ENCODE measurements at places on chromosomes 13 and 19.

- DNase-seq, result no peak
Measured at GRCh38 chr13:114077933-114078325, 54.5 kb downstream of the RASA3 start.

- DNase-seq, result no peak
Measured at GRCh38 chr13:36787181-36787580, 31.8 kb upstream of the RFXAP start.

DNA sequence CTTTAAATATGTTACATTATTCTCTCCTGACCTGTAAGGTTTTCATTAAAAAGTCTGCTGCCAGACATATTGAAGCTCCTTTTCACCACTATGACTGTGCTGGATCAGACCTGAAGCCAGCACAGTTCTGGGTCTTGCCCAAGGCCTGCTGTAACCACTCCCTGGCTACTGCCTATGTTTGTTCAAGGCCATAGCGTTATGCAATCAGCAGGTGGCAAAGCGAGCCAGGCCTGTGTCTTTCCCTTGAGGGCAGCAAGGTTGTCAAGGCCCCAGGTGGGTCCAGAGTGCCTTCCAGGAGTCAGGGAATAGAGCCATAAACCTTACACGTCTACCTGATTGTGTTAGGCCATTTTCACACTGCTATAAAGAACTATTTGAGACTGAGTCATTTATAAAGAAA, 496.8 kb upstream of the PCDH9 start:
- DNase-seq, result no peak

DNA sequence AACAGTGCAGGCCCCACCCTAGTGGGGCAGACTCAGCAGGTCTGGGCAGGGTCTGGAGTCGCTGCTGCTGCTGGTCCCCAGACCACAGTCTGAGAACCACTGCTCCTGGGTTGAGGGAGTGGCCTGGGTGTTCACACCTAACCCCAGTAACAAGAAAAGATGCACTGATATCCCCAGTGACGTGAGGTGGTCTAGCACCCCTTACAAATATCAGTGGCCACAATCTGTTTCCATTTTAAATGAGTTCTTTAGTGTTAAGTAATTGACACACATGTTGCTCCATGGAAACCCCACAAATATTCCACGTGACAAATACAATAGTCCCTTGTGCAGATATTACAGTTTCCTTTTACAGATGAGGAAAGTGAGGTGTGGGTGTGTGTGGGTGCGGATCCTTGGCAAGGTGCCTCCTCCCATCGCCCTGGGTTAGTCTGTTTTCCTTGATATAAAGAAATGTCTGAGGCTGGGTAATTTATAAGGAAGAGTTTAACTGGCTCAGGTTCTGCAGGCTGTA, 96.3 kb upstream of the GPR183 start:
- no peak for DNase-seq

DNA sequence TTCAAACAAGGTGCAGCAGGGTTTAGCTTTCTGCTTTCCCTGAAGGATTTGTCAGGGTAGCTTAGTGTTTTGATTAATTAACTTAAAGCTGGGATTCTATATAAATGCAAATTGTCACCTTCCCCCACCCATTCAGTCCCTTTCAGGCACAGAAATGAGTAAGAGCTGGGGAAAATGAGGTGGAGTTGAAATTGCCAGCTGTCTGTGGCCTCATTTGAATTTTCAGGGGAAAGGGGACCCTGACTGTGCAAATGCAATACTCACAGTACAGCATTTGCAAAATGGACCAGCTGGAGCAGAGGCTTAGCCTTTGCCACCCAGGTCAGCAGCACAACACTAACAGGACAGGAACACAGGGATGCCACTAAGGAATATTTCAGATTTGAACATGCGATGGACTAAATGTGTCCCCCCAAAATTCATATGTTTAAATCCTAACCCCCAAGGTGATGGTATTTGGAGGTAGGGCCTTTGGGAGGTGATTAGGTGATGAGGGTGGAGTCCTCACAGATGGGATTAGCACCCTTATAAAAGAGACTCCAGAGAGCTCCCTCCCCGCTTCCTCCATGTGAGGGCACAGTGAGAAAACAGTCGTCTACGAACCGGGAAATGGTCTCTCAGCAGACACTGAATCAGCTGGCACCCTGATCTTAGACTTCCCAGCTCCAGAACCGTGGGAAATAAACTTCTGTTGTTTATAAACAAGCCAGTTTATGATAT, 59.5 kb upstream of the CYSLTR2 start:
- no peak for DNase-seq

DNA sequence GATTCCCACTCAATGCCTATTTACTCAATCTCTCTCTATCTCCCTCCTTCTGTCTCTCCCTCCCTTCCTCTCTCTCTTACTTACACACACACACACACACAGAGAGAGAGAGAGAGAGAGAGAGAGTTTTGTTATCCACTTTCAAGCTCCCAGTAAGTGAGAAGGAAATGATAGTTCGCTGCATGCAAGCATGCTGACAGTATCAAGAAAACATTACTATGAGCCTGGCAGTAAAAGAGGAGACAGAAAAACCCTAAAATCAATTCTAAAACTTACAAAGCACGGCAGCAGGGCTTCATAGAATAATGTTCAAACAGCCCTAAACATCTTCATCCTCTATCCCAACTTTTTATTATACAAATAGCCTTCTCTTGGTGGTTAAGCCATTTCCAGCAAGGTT, 171.9 kb downstream of the FOXO1 start:
- no peak for DNase-seq

GRCh38 chr19:19643158-19644053, at the start of gene GMIP:
TSS of gene GMIP (minus strand) at chr19:19643657. CDS start at chr19:19643529, 128 bp downstream.
- DNase-seq, result no peak

GRCh38 chr19:31963746-31964145, 381.7 kb upstream of the ZNF507 start:
- no peak for DNase-seq

DNA sequence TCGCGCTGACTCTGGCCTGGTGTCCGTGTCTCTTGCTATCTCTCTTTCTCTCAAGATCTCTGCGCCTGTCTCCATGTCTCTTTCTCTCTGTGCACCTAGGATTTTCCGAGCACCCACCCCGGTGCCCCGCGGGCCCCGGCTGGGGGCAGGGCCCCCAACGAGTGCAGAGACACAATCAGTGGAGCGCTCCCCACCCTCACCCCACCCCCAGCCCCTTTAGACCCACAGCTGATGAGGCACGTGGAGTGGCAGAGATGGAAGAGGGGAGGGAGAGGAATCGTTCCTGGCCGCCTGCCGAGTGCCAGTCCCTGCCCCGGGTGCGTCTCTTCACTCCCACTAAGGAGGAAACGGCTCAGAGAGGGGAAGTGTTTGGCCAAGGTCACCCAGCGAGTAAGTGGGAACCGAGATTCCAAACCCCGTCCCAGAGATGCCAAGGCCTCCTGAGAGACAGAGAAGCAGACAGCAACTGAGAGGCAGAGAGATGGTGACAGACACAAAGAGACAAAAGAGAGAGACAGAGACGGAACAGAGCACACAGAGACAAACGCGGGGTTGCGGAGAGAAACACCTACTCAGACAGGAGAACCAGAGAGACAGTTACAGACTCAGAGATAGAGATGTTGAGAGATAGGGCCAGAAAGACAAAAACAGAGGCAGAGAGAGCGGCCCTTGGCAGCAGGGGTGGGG, 626 bp upstream of the BCL3 start:
- no peak for DNase-seq

GRCh38 chr13:106047859-106048258, 487.6 kb downstream of the EFNB2 start:
- DNase-seq, result no peak

DNA sequence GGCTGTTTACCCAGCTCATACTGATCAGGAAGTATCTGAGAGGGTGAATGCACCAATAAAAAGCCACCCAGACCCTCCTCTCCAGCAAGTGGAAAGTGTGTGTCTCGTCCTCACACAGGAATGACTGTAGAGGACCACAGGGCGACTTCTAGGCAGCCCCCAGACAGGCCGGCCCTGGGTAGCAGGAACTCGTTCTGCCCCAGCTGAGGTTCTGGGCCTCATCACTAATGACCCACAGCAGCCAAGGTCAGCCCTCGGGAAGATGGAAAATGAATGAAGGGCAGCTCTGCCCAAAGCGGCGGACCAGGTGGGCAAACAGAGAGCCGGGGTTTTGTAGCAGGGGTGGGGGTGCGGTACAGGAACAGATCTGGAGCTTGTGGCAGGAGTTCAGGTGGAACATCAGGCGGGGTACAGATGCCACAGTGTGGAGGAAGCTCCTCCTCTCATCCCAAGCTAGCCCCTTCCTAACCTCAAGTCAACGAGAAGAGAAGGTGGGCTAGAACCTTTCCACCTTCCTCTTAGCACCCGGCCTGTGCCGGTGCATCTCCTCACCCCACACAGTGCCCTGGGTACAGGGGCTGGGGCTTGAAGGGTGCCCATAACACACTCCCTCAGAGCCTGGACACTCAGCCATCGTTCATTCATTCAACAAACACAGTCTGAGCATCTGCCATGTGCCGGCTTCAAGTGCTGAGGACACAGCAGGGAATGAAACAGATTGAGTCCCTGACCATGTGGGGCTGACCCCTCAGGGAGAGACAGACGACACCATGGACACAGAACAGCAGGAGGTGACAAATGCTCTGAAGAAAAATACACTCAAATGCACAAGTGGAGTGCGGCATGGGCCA, 36.2 kb downstream of the RFX2 start:
- no peak for DNase-seq

- DNase-seq, result no peak
Measured at GRCh38 chr13:28159057-28159456, 20.7 kb downstream of the PAN3 start.

GRCh38 chr19:8702350-8702749, 3.8 kb upstream of the ACTL9 start:
- DNase-seq, result no peak

GRCh38 chr13:110322828-110323171, 15.7 kb downstream of the COL4A2 start:
- DNase-seq, result no peak

DNA sequence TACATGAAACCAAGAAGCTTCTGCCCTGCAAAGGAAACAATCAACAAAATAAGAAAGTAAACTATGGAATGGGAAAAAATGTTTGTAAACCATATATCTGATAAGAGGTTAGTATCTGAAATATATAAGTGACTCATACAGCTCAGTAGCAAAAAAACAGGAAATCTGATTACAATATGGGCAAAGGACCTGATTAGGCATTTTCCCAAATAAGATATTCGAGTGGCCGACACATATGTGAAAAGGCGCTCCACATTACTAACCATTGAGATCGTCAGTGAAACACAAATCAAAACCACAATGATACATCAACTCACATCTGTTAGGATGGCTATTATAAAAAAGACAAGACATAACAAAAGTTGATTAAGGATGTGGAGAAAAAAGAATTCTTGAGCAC, 2818.6 kb upstream of the PCDH20 start:
- no peak for DNase-seq

- no peak for DNase-seq
Measured at GRCh38 chr13:98109226-98109853, 33.6 kb upstream of the FARP1 start.

DNA sequence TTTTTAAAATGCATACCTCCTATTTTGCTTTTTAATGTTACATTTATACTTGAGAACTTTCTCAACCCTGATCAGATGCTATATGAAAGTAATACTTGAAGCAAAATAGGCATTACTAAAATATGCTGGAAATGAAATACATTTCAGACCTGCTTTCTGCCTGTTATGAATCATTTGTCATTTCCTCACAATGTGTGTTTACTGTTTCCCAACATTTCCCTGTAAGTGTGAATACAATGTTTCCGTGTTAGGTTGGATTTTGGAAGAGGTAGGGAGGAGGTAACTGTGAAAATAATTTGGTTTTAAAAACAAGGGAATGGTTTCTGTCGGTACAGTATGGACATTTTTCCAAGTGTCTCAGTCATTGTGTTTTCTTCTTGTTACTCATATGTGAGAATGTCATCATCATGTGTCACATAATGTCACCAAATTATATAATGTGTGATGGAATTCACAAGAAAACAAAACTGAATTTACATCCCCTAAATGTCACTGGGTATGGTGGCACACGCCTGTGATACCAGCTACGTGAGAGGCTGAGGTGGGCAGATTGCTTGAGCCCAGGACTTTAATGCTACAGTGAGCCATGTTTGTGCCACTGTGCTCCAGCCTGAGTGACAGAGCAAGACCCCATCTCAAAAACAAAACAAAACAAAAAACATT, 43.0 kb downstream of the ZAR1L start:
- DNase-seq, result no peak

- DNase-seq, result no peak
Measured at GRCh38 chr19:3975637-3976087, 4.8 kb upstream of the DAPK3 start.

GRCh38 chr13:99281811-99282263, 23.7 kb upstream of the GPR18 start:
- no peak for DNase-seq

DNA sequence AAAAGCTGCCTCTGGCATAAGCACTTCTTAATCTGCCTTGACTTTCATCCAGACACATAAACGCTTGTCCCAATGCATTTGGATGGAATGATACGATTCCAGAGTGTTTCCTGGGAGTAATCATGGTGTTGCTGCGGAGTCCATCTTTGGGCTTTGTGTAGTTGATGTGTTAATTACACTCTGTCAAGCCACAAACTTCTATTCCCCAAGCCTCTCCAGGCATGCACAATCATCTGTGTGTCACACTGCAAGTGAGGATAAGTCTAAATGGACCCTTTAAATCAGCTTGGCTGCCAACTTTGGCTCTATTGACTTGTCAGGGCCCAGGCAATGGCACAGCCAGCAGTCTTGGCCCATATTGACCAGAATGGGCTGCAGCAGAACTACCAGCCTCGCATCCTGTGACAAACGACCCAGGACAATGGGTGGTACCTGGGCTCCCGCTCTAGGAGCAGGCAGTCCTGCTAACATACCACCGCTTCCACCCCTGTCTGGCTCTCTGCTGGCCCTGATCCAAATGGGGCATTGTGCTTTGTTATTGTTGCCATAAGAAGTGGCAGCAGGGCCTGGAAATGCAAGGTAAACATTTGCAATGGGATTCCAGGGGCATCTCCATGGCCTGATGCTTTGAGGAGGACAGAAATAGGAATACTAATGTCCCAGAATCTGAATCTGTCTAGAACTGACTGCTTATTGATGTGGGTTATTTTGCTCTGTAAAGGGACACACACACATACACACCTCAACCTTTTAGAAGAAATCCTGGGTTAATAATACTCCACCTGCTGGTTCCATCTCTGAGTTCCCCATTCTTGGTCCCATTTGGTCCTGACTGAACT, 127.2 kb downstream of the DNAJC15 start:
- DNase-seq, result no peak
